ENCODE measurements at places on chromosomes 7 and 10. TPM values are rescaled to one million over a fixed set of nuclear protein-coding genes. Genes with fewer than 3 reads are reported as not detected.

DNA sequence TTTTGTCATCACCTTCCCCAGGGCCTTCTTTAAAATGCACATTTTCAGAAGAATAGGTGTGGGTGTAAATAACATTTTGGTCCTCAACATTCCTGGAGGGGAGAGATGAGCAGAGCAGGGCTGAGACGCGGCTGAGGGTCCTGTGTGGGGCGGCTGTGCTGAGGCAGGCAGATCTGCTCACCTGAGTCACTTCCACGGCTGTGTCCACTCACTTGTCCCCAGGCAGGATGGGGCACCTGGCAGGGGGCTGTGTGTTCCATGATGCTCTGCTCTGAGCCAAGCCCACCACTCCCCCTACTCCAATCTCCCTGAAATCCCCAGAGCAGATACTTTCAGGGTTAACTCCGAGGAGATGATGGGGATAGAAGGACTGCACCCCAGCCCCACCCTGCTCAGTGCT lies 93.8 kb downstream of the GLRX3 start:
- no peak for DNase-seq

GRCh38 chr7:115533785-115534184 lies 496.8 kb downstream of the TFEC start:
- DNase-seq = no peak

DNA sequence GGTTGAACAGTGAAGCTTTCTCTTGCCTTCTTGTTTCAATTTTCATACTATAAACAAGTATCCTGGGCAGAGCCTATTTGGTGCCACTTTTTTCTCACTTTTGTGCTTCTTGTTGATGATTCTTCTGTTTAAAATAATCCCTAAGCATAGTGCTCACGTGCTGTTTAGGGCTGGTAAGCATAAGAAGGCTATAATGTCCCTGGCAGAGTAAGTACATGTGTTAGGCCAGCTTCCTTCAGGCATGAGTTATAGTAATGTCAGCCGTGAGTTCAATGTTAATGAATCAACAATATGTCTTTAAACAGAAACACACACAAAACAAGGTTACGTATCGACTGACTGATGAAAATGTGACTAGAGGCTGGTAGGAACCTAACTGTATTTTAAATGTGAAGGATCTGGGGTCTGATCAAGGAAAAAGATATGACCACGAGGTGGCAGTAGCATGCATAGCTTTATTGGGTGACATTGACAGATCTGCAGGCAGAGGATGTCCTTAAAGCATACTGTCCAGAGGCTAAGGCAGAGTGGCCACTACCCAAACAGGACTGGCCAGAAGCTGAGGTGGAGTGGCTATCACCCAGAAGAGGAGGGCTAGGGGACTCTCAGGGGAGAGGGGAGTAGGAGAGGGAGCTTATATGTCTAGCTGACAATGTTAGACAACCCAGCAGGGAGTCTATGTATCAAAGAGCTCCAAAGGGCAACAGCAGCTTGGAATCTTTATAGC lies 113.7 kb downstream of the BRAF start:
- DNase-seq = peak; percentile 73

DNA sequence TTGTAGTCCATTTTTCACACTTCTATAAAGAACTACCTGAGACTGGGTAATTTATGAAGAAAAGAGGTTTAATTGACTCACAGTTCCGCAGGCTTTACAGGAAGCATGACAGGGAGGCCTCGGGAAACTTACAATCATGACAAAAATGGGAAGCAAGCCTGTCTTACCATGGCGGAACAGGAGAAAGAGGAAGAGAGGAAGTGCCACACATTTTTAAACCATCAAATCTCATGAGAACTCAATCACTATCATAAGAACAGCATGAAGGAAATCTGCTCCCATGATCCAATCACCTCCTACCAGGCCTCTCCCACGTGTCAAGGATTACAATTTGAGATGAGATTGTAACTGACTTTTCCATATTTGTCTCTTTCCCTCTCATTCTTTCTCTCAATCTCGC lies 9.3 kb upstream of the PNPLA8 start:
- DNase-seq = no peak

DNA sequence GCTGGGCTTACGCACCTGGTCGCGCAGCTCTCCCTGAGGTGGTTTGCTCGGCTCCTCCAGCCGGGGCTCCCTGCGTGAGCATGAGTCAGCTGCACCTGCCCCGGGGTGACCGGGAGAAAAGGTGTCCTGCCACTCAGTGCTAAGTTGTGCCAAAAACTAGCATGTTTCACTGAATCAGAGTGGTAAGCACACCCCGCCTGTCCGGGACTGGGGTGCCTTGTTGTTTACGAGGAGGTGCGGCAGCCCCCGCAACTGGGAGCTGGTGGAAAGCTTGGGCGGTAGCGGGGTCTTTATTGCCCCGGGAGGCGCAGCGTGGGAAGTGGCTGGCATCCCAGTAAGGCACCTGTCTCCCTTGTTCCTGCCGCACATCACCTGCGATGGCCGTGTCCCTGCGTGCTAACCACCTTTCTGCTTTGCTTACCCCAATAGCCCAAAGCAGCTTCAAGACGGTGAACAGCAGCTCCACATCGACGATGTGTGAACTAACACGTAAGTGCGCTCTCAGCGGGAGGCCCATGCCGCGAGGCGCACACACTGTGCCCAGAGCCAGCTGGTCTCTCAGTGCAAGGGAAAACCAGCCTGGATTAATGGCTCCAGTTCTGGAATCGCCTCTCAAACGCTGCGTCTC lies 506.6 kb upstream of the FOXK1 start:
- no peak for DNase-seq

- no peak for DNase-seq
Measured at GRCh38 chr10:132745971-132746370, 40.0 kb downstream of the NKX6-2 start.

- no peak for DNase-seq
Measured at GRCh38 chr10:17177014-17177413, 24.5 kb downstream of the TRDMT1 start.

GRCh38 chr10:70699063-70699658 lies 26.9 kb downstream of the ADAMTS14 start:
- no peak for DNase-seq

LIPF gene
- total RNA-seq = not detected

ITPRID1 gene
- 0.13 TPM for total RNA-seq
